Activated CD4-positive, alpha-beta T cell treated with anti-CD3 and anti-CD28 coated beads for 48 hours (primary cell): ENCODE measurements at places on chromosomes 6 and 20.

DNA sequence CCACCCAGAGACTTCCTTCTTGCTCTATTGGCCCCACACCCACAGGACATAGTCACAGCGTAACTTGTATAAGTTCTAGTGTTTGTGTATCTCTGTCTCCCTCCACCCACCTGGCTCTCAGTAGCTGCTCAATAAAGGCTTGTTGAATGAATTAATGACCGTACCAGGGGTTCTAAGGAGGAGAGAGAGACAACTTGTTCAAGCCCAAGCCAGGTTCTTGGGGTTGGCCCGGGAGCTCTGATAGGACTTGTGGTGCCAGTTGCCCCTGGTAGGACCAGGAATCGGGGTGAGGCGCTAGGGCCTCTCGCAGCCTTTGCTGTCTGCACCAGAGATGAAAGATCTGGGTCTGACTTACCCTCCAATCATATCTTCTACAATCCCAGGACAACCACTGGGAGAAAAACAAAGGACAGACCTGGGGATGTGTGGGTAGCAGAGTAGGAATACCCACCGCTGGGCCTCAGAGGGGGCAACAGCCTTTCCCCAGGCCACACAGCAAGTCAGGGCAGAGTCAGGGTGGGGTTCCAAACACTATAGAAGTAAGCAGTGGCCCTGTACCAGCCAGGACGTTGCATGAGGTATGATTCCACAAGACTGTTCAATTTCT, 5.3 kb upstream of the TGM2 start:
- DNase-seq: no peak

- DNase-seq: no peak
Measured at GRCh38 chr6:168576388-168576787, 135.4 kb downstream of the SMOC2 start.

DNA sequence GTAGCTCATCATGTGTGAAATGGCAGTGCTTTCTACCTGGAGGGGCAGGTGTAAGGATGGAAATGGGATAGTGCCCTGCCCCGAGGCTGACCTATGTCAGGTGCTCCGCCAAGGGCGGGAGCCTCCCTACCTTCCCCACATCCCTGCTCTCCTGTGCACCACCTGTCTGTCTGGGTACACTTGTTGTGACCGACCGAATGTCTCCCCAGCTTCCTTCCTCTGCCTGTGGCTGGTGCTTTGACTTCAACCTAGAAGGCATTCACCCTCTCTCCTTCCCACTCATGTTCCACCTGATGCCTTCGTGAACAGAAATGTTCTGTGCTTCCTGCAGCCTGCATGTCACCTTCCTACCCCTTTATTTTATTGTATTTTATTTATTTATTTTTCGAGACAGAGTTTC, 114.8 kb downstream of the SCML4 start:
- DNase-seq: no peak

DNA sequence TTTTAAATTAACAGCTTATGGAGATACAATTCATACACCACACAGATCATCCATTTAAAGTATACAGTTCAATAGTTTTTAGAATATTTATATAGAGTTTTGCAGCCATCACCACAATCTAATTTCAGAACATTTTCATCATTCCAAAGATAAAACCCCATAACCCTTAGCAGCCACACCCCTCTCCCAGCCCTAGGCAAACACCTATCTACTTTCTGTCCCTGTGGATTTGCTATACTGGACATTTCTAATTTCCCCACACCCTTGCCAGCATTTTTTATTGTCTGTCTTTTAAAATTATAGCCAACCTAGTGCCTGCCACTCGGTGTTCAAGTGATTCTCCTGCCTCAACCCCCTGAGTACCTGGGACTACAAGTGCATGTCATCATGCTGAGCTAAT, 23.0 kb upstream of the AKAP7 start:
- no peak for DNase-seq

DNA sequence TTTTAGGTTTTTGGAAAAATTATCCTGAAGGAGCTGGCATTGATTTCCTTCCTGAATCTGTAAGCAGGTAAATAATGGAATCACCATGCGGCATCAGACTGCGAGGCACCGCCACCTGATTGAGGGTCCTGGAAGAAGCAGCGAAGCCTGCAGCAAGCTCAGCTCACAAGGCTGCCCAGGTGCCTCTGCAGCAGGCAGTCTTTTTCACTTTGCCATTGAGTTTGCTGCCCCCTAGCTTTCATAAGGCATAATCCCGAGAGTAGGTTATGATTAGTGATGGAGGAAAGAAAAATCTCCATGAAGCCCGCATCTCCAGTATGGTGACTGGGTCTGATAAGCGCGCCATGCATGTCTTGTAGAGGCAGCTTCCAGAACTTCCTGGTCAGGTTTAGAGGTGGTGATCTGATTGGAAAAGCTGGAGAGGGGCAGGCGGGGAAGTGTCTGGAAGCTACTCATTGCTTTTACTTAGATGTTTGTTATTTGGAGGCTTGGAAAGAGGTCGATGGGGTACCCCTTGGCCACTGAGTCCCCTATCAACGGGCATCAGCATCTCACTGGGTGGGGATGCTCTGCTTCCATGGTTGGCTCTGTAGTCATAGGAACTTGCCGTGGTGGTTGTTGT, 26.7 kb downstream of the IYD start:
- DNase-seq: peak; percentile 46

GRCh38 chr6:1028723-1029122, 283.2 kb upstream of the FOXQ1 start:
- no peak for DNase-seq
